ENCODE measurements at places on chromosomes 5 and 9. TPM values are rescaled to one million over a fixed set of nuclear protein-coding genes. Genes with fewer than 3 reads are reported as not detected.

GRCh38 chr5:165119175-165119574, 1613.8 kb downstream of the MAT2B start:
- ATAC-seq: no peak

DNA sequence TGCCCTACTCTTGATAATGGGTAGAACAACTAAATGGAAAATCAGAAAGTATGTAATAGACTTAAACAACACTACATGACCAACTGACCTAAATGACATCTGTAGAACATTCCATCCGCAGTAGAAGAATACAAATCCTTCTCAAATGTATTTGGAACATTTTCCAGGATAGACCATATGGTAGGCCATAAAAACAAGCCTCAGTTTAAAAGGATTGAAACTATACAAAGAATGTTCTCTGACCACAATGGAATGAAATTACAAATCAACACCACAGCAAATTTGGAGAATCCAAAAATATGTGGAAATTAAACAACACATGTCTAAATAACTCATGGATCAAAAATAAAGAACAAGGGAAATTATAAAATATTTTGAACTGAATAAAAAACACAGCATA, 189.2 kb downstream of the NDUFS4 start:
- no peak for ATAC-seq

GRCh38 chr9:137445275-137445807, 4.2 kb upstream of the ENTPD8 start:
- ATAC-seq: peak; percentile 81

GLDC gene
- 28.3 TPM for total RNA-seq

Measured in esophagus mucosa (tissue), 1 donor.